ENCODE measurements at places on chromosomes 2 and 18.

- DNase-seq = no peak
These were observed 19.9 kb upstream of the ZAP70 start for GRCh38 chr2:97693476-97693875.

DNA sequence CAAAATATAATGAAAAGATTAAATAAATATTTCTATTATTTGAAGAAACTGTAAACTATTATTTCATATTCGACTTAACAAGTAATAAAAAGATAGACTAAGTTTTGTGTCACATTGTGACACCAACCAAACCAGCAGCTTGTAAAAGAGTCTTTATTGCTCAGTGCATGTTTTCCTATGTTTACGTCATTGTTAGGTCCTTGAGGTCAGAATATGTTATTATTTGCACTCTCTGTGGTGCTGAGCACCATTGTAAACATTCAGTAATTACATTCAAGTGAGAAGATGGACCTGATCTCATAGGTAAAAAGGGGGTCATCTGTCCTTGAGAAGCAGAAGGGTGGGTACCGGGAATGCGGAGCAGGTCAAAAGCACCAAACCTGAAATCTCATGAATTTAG is 1999.1 kb upstream of the CELF4 start:
- no peak for DNase-seq

- DNase-seq = no peak
These were observed 92.2 kb upstream of the NCKAP5 start for GRCh38 chr2:133660510-133660909.

GRCh38 chr2:149132901-149133300 is 94.4 kb downstream of the LYPD6B start:
- no peak for DNase-seq

- no peak for DNase-seq
These were observed 82.2 kb upstream of the CDKL4 start for GRCh38 chr2:39325966-39326365.

DNA sequence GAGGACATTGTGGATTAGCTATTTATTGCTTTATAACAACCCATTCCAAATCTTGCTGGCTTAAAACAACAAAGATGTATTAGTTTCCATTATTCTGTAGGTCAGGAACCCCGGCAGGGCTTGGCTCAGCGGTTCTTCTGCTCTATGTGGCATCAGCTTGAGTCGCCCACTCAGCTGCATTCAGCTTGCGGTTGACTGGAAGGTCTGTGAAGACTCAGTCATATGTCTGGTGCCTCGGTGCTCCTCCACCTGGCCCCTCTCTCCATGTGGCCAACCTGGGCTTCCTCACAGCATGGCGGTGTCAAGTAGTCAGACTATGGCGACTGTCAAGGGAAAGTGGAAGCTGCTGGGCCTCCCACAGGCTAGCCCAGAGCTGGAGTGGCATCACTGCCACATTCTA is 48.6 kb downstream of the EMILIN2 start:
- DNase-seq = no peak

DNA sequence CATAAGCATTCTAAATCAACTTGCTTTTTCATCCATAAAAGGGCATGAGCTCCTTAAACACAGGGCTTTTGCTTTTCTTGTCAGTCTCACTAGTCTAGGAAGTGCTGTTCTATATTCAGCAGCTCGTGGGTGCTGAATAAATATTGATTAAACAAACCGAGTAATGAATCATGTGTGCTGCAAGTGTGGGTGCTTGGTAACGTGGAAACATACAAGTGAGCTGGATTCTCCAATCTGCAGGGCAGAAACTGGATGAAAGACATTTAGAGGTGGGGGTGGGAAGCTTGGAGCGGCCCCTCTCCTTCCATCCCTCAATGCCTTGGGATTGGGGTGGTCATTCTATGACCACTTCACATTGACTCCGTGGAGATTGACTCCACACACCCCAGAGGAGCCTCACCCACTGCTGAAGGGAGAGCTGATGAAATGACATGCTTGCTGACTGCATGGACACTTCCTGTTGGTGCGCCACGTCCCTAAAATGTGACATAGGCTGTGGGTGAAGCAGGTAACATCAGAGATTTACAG is 114.6 kb downstream of the DOCK10 start:
- DNase-seq = no peak

DNA sequence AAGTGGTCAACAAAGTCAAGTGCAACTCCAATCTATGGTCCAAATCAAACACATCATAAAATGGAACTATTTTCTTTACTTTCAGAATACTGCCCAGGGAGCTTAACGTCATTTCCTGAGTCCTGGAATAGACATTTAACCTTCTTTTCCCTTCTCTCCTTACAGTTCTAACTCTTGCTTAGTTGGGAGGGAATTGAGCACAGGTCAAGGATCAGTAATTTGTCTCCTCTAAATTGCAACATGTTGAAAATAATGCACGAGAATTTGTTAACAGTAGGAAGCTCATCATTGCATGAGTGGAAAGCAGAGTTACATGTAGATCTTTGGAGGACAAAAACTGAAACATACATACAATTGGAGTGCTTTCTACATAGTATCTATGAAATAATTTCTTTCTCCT is 87.7 kb downstream of the MEP1B start:
- DNase-seq = no peak

- DNase-seq = no peak
These were observed 57.7 kb upstream of the SEMA4C start for GRCh38 chr2:96927405-96928171.

DNA sequence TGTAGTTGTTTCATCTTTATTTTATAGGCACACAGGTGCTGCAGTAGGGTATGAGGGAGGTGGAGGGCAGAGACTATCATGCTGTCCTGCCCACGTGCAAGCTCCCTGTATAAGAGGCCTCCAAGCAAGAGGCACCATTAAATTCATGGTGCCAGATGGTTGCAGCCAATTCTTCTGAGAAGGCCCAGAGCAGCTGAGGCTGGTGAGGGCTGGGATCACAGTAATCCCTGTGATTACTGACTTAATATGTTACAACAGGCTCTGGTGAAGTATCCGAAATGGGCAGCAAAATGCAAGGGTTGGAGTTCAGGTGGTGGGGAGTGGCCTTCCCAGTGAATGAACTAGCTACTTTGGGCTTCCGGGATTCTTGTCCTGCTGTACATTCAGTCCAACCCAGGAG is 191.9 kb upstream of the SMAD2 start:
- DNase-seq = no peak

DNA sequence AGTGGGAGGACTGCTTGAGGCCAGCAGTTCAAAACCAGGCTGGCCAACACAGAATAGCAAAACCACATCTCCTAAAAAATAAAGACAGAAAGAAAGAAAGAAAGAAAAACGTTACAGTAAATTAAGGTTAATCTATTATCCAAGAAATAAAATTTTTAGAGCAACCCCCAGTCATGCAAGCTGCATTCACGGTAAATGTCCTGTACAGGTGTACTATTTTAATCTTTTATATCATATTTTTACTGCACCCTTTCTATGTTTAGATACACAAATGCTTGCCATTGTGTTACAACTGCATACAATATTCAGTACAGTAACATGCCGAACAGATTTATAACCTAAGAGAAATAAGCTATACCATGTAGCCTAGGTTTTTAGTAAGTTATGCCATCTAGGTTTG is 6.0 kb downstream of the PDIA6 start:
- no peak for DNase-seq

DNA sequence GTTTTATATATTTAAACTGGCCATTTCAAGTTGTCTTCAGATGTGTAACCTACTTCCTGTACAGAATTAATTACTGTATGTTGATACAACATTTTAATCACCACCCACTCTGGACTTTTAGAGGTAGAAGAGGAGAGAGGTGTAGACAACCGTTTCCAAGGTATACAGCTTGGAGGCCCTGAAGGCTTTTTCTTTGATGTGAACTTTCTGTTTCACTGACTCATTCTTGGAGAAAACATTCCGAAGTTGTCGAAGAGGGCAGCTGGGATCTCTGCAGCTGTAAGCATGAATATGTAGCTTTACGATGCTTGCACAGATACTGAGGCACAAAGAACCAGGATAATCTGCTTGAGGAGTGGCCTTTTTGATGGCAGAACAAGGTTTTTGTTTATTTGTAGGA is 137.0 kb downstream of the NCKAP5 start:
- no peak for DNase-seq

DNA sequence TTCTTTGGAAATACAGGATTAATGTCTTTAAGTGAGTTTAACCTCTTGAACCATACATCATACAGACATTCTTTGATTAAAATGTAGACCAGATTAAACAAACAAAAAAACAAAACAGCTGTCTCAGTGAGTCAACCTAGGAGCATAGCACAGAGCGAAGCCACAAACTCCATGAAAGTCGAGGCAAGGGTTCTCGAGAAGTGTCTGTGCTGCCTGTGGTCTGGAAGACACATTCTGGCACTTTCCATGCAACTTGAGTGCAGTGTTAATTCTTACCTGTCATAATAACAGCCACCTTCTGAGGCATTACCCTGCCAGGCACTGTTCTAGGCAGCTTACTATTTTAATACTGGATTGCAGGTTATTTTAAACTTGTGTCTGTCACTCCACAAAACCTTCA is 435.5 kb upstream of the MMADHC start:
- DNase-seq = no peak

GRCh38 chr18:39318008-39318407 is 1752.4 kb upstream of the CELF4 start:
- no peak for DNase-seq

GRCh38 chr2:239321596-239322415 is 79.0 kb downstream of the HDAC4 start:
- no peak for DNase-seq

- no peak for DNase-seq
These were observed 9.8 kb upstream of the MALT1 start for GRCh38 chr18:58661423-58661822.

- no peak for DNase-seq
These were observed 259.1 kb downstream of the LTBP1 start for GRCh38 chr2:33205693-33206434.

DNA sequence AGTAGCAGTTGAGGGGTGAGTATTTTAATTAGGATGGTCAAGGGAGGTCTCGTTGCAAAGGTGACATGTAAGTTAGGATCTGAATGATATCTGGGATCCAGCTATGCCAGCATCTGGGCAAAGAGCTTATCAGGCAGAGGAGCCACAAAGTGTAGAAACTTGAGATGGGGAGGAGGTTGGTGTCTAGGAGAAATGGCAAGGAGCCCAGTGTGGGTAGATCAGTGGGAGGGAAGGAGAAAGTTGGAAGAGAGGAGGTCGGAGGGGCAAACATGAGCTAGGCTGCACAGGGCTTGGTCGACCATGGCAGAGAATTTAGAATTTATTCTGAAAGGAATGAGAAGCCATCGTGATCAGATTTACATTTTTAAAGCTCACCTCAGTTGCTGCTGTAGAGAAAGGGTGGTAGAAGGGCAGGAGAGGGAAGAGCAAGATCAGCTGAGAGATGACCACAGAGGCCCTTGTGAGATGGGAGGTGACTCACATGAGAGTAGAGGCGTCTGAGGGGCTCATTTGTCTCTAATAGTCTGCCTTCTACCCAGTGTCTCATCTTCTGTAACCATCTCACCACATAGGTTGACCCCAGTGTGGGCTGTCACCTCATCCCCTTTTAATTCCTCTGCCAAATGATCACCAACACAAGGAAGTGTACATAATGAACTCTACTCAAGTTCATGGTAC is 170.0 kb downstream of the ETAA1 start:
- no peak for DNase-seq

DNA sequence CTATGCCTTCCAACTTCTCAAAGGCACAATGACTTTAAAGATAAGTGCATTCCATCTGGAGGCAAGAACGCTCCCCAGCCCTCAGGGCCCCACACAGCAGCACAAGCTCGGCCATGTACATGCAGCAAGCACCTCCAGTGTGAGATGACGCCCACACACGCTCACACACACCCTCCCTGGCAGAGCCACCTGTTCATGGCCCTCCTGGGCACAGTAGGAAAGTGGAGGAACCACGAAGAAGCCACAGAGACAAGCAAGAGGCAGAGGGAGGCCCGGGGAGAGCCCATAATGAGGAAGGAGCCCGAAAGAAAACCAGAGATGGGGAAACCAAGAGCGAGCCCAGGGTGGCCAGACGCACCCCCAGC is 21.7 kb downstream of the BIN1 start:
- no peak for DNase-seq

- DNase-seq = no peak
These were observed 33.3 kb upstream of the NRXN1 start for GRCh38 chr2:51065276-51065675.

DNA sequence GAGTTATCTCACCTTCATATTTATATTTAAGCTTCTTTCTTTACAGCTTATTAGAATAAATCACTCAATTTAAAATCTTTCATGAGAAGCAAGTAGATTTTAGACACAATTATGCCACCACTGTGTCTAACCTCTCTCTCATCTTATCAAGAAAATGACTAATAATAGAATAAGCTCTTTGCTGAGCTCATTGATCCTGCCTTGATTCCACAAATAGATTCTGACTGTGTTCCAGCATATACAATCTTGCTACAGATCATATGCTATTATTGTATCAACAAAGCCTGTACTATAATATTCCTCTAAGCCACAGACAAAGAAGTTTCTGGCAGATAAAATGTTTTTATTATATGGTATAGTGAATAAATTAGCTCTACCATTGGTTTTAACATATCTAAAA is 168.7 kb upstream of the GULP1 start:
- DNase-seq = no peak

DNA sequence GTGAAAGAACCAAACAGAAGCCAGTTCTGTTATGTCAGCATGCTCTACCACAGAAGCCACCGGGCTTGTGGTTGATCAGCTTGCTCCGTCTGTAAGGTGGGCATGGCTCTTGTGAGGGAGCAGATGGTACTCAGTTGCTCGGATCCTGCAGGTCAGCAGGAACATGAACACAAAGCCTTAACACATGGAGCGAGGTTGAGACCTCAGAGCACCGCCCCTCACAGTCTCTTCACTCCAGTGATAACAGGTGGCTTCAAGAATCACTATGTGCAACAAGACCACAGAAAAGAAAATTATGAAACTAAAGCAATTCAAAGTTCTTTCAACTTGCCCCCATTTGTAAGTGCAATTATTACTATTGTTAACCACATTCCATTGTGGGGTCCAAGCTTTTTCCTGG is 72.1 kb downstream of the OSBPL6 start:
- DNase-seq = no peak

GRCh38 chr2:71583876-71584275 is 130.5 kb downstream of the DYSF start:
- DNase-seq = no peak

DNA sequence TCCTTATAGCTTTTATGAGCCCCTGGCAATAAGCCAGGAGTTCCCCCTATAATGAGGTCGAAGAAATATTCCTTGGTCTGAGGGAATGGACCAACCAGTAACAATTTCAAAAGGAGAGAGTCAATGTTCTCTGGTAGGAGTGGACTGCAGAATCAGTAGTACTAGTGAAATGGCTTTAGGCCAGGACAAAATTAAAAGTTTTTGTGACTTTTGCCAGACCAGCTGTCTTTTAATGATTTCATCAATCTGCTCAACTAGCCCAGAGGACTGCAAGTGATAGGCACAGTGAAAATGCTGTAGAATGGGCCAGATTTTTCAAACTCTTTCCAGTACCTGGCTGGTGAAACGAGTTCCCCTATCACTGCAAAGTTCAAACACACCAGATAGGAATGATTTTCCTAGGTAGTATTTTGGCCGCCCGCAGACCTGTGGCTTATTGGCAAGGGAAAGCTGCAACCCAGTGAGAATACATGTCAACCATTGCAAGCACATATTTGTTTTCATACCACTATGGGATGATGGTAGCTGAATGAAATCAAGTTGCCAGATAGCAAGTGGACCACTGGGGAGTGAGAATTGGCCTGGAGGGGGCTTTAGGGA is 45.5 kb downstream of the CERS6 start:
- no peak for DNase-seq

Measured in endothelial cell (in vitro differentiated cells).